ENCODE measurements at places on chromosomes 12 and 14.

- no peak for DNase-seq
These were observed 846.4 kb downstream of the C12orf50 start for GRCh38 chr12:87182696-87183233.

DNA sequence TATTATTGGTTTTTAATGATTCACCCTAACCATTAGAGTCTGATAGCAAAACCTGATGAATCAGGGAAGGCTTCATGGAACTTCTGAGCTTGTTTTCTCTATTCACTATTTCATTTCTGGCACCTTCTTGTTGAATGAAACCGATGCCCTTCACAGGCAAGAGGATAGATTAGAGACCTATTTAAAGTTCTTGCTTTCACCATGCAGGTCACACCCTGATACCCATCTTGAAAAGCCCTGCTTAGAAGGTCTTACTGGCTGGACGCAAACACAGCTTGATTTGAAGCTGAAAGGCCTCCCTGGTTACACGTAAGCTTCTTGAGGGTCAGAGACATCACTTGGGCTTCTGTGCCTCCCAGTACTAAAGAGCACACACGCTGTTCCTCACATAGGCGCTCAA, 29.2 kb downstream of the TMEM229B start:
- no peak for DNase-seq

- peak; percentile 82 for DNase-seq
These were observed 68.3 kb downstream of the DERA start for GRCh38 chr12:15979096-15980092.

GRCh38 chr12:40168868-40169267, 55.9 kb upstream of the LRRK2 start:
- DNase-seq, result no peak

GRCh38 chr12:80472911-80473500, 29.0 kb downstream of the PTPRQ start:
- DNase-seq, result peak; percentile 34

- no peak for DNase-seq
These were observed 3.6 kb downstream of the YBX3 start for GRCh38 chr12:10719482-10719881.

GRCh38 chr12:130198026-130198662, 35.9 kb downstream of the FZD10 start:
- DNase-seq, result no peak

DNA sequence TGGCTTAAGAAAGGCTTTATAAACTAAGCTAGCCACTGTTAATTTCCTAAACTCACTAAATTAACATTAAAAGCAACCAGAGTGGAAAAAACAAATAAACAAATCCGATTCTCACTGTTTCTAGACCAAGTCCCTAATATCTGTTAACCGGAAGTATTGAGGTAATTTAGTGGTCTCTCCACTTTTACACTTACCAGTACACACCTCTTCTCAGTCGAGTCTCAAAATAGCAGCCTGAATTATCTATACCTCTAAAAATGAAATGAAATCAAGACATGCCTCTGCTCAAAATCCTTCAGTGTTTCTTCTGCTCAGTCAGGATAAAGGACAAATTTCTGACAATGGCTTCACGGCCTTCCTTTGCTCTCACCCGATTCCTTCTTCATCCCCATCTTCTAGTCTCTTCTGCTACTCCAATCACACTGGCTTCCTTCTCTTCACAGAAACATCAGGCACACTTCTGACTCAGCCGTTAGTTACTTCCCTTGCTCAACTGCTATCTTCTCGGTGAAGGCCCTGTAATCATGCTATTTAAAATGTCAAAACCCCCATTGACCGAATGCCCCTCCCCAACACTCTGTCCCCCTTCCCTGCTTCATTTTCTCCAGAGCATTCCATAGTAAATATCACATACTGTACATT, 161.3 kb downstream of the KITLG start:
- DNase-seq, result peak; percentile 52

DNA sequence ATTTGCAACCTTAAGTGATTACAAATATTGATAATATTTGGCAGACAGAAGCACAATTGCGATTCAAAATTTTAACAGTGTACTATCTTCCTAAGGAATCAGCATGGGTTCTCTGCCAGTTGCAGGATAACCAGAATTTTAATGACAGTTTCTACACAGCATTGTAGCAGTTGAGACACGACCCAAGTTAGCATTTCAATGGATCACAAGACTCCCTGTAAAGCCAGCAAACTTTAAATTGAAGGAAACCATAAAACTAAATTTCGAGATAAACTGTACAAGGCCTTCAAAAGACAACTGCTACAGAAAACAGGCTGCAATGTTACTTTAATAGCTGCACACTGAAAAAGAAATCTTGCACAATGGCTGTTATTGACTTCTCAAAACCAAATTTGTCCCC, 154.9 kb downstream of the MED13L start:
- DNase-seq, result no peak

GRCh38 chr14:55389330-55389729, 22.3 kb downstream of the ATG14 start:
- DNase-seq, result peak; percentile 56

DNA sequence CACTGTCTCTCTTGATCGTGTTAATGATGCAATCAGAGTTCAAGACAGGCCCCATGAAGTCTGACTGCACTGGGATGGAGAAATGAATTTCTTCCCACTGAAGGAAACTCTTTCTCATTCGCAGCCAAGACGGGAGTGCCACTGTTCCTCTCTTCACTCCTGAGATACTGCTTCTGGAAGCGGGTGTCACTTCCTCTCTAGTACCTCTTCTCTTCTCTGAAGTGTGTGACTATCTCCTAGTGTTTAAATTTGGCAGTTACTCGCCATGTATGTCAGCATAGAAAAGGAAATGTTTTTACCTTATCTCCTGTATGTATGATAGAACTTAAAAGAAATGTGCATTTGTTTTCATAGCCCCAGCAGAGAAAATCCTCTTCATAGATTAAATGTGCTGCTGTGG, 215.2 kb downstream of the ANO6 start:
- DNase-seq, result no peak

GRCh38 chr12:20489645-20490044, 121.3 kb downstream of the PDE3A start:
- DNase-seq, result no peak

DNA sequence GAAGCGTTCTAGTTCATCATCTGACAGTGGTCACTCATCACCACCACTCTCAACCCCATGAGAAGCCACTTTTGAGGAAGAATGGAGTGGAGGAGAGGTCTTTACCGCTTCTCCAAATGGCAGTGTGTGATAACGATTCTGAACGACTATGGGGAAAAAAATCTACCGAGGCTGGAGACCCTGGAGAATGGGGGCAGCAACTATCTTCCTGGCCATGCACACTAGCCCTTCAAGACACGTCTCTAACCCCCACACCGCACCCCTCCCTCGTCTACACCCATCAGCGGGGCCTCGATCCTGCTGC, 365 bp downstream of the ING4 start:
- peak; percentile 77 for DNase-seq

DNA sequence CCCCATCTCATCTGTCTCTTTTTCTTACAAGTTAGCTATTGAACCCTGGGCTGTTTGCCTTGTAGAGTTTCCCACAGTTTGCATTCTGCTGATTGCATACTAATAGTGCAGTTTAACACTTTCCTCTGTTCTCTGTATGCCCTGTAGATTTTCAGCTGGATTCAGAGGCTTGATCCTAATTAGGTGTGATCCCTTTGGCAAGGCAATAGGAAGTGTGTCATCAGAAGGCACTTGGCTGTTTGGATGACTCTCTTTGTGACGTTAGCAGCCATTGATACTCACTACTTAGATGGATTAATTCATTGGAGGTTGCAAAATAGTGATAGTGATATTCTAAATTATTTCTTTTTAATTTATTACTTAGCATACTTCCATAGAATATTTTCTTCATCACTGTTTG, 33.6 kb downstream of the FUT8 start:
- peak; percentile 24 for DNase-seq

- DNase-seq, result no peak
These were observed 557.3 kb upstream of the MIS18BP1 start for GRCh38 chr14:45810152-45810872.

GRCh38 chr14:55547650-55548315, 32.2 kb upstream of the KTN1 start:
- no peak for DNase-seq

DNA sequence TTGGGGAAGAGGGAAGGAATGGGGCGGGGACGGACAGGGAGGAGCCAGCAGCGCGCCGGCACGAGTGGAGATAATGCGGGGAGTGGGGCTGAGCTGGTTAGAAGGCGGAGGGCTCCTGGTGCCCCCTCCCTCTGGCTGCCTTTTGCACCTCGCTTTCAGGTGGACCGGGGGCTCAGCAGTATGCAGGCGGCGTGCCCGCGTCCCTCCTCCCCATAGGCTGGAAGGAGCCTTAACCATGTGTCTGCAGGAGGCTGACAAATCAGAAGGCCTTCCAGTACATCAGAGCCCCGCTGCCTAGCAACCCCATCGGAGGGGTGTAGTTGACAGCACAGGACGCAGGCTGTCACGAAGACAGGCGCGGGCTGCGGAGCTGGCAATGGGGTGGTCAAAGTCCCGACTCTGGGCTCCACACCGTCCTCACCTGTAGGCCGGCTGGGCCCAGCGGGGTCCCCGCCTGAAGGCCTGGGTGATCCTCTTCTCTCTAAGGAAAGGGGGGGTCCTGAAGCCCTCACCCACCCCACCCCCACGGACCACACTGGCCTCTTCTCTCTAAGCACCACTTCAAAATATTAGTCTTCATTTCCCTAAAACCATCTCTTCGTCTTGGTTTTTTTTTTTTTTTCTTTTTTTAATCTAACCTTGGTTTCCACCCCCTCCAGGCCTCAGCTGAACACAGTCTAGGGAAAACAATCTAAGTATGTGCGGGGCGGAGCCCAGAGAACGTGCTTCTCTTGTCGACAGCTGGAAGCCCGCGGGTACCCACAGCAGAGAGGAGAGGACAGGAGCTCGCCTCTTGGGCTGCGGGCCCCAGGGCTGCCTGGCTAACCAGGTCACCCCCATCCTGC, 44.5 kb downstream of the KDM2B start:
- DNase-seq, result peak; percentile 84

DNA sequence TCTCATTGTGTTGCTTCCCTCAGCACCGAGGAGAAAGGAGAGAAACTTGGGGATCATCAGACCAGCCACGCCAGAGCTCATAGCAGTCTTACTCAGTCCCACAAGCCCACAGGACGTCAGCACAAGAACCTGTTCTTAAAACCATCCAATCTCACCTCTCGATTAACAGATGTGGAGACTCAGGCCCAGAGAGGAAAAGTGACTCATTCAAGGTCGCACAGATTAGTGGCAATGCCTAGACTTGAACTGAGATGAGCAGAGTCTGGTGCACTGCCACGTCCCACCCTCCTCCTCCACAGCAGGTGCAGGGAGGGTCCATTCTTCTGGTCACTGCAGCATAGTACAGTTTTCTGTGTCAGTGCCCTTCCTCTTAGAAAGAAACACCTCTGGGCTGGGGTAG, 154.9 kb upstream of the PZP start:
- DNase-seq, result no peak

GRCh38 chr14:63011623-63012022, 33.6 kb downstream of the KCNH5 start:
- DNase-seq, result no peak

GRCh38 chr12:54954801-54955200, 29.8 kb downstream of the TESPA1 start:
- DNase-seq, result no peak

GRCh38 chr14:51576117-51576430, 75.6 kb upstream of the FRMD6 start:
- DNase-seq, result peak; percentile 16

DNA sequence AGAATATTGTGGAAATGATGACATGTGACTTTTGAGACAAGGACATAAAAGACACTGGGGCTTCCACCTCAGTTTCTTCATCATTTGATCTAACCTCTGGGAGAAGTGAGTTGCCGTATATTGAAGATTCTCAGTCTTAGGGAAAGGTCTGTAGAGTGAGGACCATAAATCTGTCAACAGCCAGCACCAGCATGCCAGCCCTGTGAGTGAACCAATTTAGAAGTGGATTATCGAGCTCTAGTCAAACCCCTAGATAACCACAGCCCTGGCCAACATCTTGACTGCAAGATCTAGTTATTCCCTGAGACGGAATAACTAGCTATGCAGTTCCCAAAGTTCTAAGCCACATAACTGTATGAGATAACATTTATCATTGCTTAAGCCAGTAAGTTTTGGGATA, 108.8 kb upstream of the PTPRR start:
- no peak for DNase-seq

DNA sequence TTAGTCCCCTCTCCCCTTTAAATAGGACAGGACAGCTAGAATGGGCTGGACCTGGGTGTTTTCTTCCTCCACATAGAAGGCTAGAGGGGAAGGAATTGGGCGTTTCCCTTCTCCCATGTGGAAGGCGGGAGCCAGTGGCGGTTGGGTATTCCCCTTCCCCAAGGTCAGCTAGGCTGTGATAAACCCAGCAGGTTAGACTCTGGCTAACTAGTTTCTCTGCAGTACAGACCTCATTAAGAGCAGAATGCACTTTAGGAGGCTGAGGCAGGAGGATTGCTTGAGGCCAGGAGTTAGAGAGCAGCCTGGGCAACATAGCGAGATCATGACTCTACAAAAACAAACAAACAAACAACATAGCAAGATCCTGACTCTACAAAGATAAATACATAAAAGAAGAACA, 92.6 kb downstream of the BEGAIN start:
- no peak for DNase-seq

DNA sequence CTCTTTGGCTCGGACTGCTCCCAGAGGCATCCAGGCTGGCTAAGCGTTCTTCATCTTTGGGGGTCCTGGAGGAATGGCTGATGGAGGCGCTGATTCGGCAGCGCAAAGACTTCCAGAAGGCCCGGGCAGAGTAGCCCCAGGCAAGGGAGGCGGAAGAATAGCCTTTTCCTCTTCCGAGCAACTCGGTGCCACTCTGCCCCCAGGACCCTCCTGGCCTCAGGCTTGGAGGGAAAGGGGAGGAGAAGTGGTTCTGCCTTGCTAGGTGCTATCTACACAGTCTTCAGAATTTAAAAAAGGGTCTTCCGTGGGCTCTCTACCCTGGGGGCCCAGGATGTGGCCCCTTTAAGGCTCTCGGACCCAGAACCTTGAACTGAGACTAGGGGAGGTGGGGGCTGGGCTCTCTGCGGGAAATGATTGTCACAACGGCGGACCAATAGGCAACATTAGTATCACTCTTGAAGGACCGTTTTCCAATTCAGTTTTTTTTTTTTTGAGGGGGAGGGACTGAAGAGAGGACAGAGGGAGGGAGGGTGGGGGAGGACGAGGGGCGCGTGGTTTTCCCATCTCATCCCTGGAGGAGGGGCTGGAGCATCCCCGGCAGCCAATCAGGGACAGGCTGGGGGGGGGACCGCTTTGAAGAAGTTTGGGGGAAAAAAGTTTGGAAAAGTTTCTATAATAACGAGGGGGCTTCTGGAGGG, at the start of gene NFATC4:
Gene NFATC4 (plus strand): TSS at position 671 of the 698 bp plus-strand sequence. CDS start 157 bp downstream, outside the sequence.
- peak; percentile 96 for DNase-seq

All from GM03348 (cell line).